H4 (cell line): ENCODE measurements at places on chromosomes 3 and 15.
A peak's percentile ranks its signal among the peaks of the same experiment; 100 is the strongest.

DNA sequence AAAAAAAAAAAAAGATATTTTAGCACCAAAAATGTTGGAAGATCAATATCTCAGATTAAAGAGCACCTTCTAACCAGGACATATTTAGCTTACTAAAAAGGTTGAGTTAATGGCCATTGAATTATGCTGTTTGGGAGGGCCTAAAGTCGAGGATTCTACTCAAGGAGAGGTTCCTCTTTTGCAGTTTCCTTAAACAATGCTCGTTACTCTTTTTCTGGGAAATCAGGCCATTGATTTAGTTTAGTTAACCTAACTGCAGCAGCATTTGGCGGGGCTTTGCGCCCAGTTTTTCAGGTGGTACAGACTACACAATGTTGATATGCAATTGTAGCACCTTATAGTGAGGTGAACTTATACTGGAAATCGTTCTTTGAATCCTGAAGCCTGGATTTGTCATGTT lies 6.8 kb downstream of the ABHD2 start:
- no peak for DNase-seq

GRCh38 chr3:11850003-11850402 lies 3.3 kb upstream of the TAMM41 start:
- no peak for DNase-seq

GRCh38 chr3:53131096-53131495 lies 861 bp upstream of the RFT1 start:
- DNase-seq, result no peak

DNA sequence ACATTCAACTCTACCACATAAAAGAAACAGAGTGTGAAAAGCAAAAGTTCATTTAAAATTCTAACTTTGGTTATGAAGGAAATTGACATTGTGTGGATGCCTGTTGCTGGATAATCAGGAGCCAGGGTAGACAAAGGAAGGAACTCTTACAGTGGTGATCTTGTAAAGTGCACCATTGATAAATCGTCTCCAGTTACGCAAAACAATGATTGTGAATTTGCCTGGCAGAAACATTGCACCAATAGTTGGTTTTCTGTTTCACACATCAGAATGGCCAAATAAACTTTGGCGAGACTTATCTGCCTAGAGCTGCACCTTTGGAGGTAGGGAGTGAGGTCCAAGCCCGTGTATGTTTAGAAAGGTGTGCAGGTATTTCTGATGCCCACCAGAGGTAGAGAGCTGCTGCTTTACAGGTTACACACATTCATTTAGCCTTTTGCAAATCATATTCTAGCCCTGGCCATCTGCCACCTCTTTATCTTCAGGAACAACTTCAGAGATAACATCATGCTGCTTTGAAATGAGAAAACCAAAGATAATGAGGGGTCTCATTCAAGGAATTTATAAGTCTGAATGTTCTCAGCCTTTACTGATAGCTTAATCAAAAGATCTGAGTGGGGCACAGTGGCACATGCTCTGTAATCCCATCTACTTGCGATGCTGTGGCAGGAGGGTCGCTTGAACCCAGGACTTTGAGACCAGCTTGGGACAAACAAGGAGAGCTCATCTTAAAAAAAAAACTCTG lies 47.4 kb upstream of the P3H2 start:
- DNase-seq, result no peak

GRCh38 chr3:133494469-133494868 lies 79.0 kb upstream of the CDV3 start:
- DNase-seq, result no peak

- DNase-seq, result peak; percentile 68
Measured at GRCh38 chr3:30626443-30627180, 20.2 kb downstream of the TGFBR2 start.
